Adrenal gland (tissue), 19 donors: ENCODE measurements at places on chromosomes 7 and 10. TPM values are rescaled to one million over a fixed set of nuclear protein-coding genes. Genes with fewer than 3 reads are reported as not detected.

DNA sequence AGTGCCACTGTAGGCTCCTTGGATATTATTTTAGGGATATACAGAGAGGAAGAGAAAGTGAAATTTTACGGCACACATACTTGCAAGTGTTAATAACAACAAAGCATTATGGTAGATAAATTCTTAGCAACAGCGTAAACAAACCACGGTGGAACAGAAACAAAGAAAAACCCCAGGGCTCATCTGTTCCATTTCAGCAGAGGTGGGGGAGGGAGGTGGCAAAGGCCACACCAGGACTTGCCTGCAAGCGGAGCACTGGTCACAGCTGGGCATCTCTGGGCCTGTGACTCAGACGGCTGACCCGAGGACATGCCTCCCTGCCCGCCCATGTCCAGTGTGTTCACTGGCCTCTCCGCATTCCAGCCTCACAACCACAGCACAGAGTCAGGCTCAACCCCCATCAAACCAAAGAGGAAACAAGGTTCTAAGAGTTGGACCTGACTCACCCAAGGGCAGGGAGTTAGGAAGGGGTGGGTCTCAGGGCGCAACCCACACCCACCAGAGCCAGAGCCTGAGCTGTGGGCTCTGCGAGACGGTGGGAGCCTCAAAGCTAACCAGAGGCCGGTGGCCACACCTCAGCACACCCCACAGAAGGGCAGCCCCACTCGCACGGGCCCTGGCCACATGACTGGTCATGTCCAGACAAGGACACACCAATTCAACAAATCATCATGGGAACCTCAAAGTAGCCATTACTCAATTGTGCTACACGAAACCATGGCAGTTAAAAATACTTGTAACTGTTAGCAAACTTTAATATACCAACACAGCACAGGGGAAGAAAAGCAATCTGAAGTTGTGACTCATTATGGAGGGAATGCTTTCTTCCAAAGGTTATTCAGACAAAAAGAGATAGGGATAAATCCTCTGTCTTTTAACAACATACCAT, 10.7 kb downstream of the ESYT2 start:
- peak; percentile 97 for DNase-seq

DNA sequence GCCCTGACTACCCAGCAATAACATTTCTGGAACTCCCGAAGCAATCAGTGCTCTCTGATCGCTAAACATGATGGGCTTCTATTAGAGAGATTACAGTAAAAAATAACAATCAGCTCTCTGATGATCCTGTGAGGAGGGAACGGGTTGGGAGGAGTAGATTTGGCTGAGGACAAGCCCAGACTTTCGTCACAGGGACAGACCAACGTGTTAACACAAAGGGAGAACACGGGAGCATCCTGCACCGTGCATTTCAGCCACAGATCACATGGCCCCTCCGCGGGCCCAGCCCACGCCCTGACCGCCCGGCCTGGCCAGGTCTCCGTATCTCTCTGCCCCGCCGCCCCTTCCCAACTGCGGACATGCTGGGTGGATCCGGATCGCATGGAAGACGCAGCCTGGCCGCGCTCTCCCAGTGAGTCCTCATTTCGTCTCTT, 95.0 kb upstream of the AGBL3 start:
- DNase-seq = peak; percentile 95

- DNase-seq = peak; percentile 51
Measured at GRCh38 chr7:29921404-29922010, 68.1 kb downstream of the SCRN1 start.

- peak; percentile 64 for DNase-seq
Measured at GRCh38 chr7:111090846-111091245, at the start of gene LRRN3. LRRN3 (plus strand) TSS chr7:111091127; CDS start chr7:111122773, 31,646 bp downstream.

DNA sequence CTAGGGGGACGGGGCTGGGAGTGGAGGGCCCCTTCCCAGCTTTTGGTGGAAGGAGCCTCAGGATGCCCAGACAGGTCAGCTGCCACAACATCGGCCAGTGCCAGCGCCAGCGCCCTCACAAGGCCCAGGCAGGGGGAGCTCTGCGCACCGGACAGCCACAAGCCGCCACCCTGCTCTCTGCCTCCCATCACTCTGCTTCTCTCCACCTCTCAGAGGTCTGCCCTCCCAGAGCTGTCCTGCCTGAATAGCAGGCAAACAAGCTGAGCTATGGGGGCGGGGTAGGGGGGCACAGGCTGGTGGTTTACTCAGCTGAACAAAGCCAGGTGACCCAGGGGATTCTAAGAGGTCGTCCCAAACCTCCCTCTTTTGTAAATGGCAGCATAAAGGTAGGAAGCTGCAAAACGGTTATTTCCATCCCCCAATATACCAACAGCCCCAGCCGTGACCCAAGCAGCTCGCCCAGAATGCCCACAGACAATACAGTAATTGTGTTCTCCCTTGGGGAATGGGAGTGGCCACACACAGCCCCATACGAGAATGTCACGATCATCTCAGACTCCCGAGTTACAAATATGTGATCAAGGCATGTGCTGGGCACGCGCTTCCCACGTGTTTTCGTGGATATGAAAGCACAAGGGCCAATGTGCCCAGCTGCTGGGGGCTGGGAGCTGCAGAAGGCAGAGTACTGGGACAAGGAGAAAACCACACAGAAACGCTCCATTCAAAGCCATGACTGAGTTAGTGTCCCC, 19.7 kb downstream of the FAM53B start:
- peak; percentile 66 for DNase-seq

The TMEM270 gene
- polyA plus RNA-seq = not detected

- no peak for DNase-seq
Measured at GRCh38 chr10:116146372-116147140, 126.5 kb downstream of the GFRA1 start.

The CDNF gene
- polyA plus RNA-seq = 3.6 TPM

DNA sequence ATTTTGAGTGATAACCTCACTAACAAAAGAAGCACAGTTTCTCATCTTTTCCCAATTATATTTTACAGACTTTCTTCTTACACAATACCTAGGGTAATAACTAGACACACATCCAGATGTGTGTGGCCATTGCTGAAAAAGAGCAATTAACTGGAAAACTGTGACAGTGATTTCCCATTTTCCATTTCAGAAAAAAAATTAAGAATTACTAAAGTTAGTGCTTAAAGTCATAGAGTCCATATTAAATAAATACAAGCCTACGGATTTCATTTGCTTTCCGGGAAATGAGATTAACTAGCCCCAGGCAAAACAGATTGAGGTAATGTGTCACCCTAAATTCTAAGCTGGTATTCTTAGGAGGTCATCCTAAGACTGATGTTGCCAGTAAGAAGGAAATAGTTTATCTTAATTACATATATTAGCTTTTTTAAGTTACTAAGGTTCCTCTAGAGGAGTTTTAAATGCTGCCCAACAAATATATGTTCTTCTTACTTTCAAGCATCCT, 10.2 kb upstream of the MACC1 start:
- DNase-seq = no peak

The GDF2 gene
- polyA plus RNA-seq = not detected

DNA sequence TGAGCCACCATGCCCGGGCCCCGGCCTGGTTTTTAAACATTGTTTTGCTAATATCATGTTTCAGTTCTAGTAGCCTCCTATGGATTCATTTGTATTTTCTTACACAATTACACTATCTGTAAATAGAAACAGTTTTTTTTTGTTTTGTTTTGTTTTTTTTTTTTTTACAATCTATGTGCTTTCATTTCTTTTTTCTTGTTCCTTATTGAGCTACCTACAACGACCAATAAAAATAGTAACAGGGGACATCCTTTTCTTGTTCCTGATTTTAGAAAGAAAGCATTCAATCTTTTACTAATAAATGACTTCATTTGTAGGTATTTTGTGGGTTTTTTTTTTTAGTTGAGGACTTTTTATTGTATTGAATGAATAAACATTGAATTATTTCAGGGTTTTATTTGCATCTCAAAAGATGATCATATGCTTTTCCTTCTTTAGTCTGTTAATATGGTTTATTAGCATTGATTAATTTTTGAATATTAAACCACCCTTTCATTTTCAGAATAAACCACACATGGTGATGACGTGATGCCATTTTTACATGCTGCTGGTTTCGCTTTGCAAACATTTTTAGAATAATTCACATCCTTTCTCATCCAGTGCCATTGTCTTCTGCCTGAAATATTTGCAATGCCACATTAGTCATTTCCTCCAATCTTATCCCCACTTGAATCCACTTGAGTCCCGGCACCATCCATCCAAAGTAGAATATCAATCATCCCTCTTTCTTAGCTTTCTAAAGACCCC, 18.1 kb upstream of the AKR1E2 start:
- no peak for DNase-seq

The LSM5 gene
- polyA plus RNA-seq = 66.6 TPM

GRCh38 chr7:119436882-119437281, 836.1 kb upstream of the KCND2 start:
- DNase-seq = no peak

The PLXDC2 gene
- polyA plus RNA-seq = 12.1 TPM

- DNase-seq = no peak
Measured at GRCh38 chr10:19194866-19195265, 146.3 kb downstream of the MALRD1 start.

- no peak for DNase-seq
Measured at GRCh38 chr7:14843755-14844154, 58.8 kb downstream of the DGKB start.

DNA sequence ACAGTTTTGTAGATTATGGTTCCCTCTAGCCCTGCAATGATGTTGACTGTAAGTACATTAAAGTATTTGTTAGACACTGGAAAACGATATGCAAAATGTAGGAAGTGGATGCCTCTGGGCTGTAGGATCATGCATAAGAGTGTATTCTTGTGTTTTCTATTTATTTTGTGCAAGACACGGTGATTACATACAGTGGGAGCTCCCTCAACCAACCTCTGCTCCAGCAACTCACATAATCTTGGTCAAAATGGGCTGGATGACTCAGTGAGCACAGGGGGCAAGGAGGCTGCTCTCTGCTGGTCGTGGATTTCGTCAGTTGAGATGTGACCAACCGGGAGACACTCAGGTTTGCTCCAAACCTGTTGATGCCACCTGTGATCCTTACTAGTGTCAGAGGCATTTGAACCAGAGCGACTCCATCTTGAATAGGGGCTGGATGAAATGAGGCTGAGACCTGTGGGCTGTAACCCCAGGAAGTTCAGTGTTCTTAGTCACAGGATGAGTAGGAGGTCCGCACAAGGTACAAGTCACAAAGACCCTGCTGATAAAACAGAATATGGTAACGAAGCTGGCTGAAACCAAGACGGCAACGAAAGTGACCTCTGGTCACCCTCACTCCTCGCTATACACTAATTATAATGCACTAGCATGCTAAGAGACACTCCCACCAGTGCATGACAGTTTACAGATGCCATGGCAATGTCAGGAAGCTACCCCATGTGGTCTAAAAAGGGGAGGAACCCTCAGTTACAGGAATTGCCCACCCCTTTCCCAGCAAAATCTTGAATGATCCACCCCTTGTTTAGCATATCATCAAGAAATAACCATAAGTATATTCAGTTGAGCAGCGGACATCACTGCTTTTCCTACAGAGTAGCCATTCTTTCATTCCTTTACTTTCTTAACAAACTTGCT, 56.4 kb upstream of the FAM20C start:
- no peak for DNase-seq

The SERPINE1 gene
- 23.0 TPM for polyA plus RNA-seq

DNA sequence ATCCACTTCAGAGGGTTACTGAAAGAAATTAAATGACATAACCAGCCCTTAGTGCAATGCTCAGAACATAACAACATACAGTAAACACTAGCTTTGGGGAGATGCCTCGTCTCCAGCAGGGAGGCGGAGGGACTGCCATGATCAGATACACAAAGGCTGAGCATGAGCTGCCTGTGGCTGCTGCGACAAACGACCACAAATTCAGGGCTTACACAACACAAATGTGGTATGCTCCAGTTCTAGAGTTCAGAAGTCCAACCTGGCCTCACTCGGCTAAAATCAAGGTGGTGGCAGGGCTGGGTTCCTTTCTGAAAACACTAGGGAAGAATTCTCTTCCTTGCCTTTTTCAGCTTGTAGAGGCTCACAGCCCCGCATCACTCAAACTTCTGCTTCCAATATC, 128.2 kb upstream of the ADAM12 start:
- no peak for DNase-seq

The ITIH5 gene
- 2.5 TPM for polyA plus RNA-seq

DNA sequence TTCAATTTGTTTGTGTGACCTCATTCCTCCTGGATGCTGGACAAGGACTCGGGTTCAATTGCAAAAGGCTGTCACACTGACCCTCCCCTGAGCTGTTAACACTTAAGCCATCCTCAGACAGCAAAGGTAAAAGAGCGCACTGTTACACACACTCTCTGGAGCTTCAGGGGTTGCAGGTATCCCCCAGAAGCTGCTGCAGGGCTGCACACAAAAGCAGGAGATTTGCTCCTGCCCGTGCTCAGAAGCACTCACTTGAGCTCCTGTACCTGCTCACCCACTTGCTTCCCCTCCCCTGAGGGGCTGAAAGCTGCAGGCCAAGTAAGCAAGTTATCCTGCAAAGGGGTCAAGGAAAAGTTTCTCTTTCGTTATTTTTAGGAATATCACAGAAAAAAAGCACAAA, 886.2 kb upstream of the ZWINT start:
- no peak for DNase-seq

The GRID1 gene
- 2.2 TPM for polyA plus RNA-seq

DNA sequence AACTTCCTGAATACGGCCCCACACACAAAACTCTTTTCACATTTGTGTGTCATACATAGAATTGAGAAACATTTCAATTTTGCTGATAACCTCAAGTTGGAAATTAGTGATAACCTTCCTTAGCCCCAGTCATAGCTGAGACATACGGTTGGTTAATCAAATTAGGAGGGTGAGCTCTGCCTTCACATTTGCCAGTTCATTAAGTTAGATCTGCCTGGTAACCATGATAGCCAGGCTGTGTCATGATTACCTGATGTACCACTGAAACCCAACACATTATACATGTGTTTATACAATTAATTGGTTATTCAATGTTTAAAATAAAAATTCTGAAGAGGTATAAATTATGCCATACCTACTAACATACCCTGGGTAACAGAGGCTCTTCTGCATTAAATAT, 60.8 kb upstream of the RAB11FIP2 start:
- DNase-seq = no peak

The LLCFC1 gene
- not detected for polyA plus RNA-seq

GRCh38 chr7:17401791-17402627, 103.6 kb downstream of the AHR start:
- no peak for DNase-seq

The ZNF32 gene
- polyA plus RNA-seq = 38.3 TPM

- DNase-seq = peak; percentile 67
Measured at GRCh38 chr10:45354261-45354660, 19.8 kb upstream of the ALOX5 start.

GRCh38 chr7:151837285-151838042, 39.5 kb downstream of the PRKAG2 start:
- DNase-seq = no peak

DNA sequence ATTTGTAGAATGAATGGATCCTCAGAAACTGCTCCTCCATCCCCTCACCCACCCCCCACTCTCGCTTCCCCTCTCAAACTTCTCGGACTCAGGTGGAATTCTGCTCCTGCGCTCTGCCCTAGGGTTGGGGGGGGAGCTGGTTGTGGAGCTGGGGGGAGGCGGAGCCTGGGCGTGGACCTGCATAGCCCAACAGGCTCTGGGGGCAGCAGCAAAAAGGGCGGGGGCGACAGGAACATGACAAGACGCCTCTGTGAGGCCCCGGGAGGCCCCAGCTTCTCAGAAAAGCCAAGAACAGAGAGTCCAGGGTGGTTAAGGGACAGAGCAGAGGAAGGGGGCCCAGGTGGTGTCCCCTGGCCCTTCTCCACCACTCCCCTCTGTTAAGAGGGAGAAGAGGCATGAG, 3.5 kb downstream of the TSC22D4 start:
- no peak for DNase-seq

The CLRN3 gene
- polyA plus RNA-seq = not detected

- DNase-seq = no peak
Measured at GRCh38 chr7:128882134-128882533, 19.5 kb downstream of the ATP6V1F start.

The OGA gene
- 55.4 TPM for polyA plus RNA-seq

- DNase-seq = no peak
Measured at GRCh38 chr7:140898786-140899536, 25.8 kb downstream of the BRAF start.

The ELN gene
- polyA plus RNA-seq = 33.4 TPM
